CD4-positive, alpha-beta T cell treated with Interleukin-2 at 100 ng/mL for 4 hours (primary cell): ENCODE measurements at places on chromosomes 3 and 15.

GRCh38 chr3:136350557-136350956 is 100.4 kb downstream of the PCCB start:
- no peak for DNase-seq

- DNase-seq: no peak
Observed at GRCh38 chr15:37209041-37209363, 108.7 kb upstream of the MEIS2 start.

DNA sequence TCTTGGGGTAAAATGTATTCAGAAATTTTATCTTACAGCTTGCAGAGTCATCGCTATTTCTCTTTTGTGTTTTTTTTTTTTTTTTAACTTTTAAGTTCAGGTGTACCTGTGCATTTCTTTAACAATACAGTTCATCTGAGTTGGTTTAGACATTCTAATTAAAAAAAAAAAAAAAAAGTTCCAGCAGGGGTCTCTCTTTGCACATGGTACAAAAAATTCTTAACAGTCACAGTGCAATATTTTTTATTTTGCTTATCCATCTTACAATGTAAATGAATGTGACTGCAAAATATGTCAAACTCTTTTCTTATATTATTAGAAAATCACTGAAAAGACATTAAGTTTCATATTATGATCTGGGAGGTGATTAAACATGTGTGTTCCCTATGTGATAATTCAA is 47.5 kb upstream of the SLC9A9 start:
- no peak for DNase-seq

DNA sequence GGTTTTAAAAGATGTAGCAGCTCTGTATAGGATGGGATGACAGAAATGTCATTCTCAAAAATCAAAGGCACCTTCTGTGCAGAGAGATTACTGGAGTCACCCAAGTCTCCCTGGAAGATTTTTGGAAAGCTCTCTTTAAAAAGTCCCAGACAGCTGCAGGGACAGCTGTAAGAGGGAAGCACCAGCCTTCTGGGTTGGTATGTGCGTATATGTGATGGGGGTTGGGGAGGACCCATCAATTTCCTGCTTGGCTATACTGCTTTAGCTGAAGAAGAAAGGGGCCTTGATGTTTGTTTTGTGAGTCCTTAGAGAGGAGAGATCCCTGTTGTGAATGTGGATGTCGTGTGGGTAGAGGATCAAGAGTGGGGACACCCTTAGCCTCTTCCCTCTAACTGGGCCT is 5.4 kb upstream of the SEC11A start:
- no peak for DNase-seq

DNA sequence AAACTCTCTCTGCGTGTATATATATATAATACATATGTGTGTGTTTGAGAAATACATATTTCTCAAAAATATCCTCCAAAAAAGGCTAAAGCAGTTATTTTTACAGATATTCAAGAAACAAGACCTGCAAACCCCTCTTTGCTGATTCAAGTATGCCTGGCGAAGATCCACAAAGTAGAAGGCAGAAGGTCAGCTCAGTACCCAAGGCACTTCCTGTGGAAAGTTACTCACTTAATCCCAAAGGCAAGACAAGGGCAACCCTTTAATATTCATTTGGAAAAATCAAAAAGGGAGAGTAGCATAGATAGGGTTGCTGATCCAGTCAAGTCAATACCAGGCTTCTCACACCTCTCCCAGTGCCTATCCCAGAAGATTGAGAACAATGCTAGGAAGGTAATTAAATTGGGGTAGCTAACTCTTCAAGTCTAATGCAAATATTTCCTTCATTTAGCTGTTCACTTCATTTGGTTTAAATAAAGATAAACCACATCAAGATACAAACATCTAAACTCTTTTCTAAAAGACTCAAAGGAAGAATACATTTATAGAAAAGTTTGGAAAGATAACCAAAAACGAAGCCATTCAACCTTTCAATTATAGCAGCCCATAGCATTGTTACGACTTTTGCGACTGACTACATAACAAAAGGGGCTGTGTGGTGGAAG is 7.2 kb downstream of the COX17 start:
- no peak for DNase-seq

GRCh38 chr3:113105093-113105449 is 106.3 kb upstream of the BOC start:
- no peak for DNase-seq

GRCh38 chr15:97892167-97892938 is 68.2 kb upstream of the ARRDC4 start:
- no peak for DNase-seq

DNA sequence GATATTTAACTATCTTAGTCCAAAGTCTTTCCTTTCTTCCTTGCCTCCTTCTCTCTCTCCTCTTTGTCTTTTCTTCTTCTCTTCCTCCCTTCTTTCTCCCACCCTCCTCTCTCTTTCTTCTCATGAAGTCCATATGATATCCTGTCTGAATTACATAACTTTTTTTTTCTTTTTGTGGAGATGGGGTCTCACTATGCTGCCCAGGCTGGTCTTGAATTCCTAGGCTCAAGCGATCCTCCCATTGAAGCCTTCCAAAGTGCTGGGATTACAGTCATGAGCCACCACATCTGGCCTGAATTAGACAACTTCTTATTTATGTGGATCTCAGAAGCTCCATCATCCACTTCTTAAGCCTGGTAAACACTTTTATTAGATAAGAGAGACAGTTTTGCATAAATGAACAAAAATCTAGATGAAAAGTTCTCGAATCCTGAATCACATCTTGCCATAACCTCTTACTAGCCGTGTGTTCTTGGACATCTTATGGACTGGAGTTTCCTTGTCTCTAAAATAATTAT is 206.5 kb downstream of the LPP start:
- DNase-seq: no peak

DNA sequence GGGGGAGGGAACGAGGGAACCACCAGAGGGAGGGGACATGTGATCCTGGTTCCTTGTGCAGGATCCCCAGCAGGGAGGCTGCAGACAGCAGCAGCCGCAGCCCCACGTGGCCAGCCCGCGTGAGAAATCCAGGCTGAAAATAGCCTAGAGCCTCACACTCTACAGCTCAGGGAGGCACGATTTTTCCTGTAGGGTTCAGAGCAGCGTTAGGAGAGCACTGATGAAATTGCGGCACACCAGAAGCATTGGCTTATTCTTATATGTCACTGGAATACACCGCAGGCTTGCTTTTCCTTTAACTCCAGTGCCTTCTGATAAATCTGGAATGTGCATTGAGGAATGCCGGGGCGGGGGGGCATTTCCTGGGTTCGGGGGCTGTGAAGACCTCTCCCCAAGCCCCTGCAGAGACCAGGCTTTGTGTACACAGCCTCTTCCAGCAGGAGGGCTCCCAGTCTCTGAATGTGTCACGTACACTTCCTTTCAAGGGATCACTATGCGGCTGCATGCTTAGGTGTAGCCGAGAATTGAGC is 193.0 kb downstream of the ATP10A start:
- no peak for DNase-seq

DNA sequence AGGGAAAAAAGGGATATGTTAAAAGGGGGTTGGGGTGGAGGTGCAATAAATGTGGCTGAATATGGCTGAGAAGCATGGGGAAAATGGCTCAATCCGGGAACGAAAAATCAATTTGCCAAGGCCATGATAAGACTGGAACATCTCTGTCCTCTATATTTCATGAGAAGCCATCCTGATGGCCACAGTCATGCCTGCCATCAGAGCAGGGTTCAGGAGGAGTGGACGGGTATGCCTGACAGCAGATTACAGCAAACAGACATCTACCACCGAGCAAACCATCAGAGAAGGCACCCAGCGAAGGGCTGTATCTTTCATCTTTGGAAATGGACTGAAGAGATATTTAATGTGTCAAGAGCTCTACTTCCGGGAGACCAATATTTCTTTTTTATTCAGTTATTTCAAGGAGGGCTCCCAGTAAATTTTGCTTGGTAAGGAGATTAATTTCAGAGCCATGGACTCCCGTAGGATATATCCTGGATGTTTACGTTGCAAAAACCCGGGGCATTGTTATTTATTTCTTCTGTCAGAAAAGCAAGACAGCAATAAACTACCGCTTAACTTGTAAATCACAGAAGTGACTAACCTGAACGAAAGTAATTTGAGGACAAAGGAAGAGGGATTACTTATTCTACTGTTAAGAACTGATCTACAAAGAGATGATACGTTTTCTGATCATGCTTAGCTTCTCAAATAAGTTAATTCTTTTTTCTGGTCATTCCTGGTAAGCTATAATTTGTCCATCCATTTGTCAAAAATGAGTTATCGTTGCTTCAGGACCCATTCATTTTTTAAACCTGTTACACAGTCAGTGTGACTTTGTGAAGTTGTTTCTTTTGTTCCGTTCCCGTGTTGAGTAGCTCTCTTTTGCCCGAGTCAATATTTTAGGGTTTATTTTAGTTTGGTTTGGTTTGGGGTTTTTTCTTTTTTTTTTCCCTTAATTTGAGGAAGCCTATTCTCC is 80.6 kb upstream of the CHD2 start:
- DNase-seq: peak; percentile 29

GRCh38 chr3:15809313-15809712 is 11.5 kb upstream of the ANKRD28 start:
- DNase-seq: no peak

GRCh38 chr3:39910826-39911464 is 101.5 kb downstream of the MYRIP start:
- no peak for DNase-seq

DNA sequence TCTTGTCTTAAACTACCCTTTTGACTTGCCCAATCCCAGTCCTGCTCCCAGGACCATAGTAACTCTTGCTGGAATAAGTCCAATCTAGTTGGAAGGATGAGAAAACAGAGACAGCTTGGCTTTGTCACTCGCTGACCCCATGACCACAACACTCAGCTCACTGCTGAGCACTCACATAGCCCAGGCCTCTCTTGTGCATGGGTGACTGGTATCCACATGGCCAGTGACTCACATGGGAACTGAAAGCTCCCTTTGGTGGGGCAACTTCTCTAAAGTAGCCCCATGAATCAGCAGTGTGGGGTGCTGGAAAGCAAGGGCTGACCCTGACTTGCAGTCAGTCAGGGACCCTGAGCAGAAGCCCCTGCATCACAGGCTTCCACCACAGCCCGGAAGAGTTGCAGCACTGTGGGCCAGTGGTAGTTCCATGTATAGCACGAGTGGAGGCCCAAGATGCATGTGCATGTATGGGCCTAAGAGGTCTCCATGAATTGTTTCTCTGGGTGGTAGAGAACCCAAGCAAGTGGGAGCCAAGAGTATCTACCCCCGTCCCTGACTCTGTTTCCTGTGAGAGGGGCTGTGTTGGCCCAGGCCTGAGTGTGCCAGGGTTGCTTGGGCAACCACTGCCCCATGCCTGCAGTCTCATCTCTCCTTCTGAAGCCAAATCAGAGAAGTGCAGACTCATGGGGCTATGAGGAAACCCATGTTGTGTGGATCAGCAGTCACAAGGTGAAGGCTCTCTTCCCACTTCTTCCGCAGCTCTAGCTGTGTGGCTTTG is 62.1 kb upstream of the XCR1 start:
- DNase-seq: peak; percentile 29

DNA sequence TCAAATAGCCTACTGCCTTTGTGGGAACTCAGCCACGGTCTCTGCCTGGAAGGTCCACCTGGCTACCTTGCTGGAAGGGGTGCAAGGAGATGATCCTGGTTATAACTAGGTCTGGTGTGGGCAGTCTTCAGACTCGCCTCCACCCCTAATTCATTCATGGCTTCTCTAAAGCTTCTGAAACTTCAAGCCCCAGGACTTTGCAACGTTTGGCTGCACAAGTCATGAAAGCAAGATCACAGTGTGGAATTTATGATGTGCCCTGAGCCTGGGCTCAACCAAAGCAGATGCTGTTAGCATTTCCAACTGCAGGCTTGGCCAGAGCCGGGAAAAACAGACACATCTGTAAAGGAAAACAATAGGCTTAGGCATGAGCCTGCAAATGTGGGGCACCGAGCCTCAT is 200.4 kb upstream of the WNT5A start:
- DNase-seq: no peak

DNA sequence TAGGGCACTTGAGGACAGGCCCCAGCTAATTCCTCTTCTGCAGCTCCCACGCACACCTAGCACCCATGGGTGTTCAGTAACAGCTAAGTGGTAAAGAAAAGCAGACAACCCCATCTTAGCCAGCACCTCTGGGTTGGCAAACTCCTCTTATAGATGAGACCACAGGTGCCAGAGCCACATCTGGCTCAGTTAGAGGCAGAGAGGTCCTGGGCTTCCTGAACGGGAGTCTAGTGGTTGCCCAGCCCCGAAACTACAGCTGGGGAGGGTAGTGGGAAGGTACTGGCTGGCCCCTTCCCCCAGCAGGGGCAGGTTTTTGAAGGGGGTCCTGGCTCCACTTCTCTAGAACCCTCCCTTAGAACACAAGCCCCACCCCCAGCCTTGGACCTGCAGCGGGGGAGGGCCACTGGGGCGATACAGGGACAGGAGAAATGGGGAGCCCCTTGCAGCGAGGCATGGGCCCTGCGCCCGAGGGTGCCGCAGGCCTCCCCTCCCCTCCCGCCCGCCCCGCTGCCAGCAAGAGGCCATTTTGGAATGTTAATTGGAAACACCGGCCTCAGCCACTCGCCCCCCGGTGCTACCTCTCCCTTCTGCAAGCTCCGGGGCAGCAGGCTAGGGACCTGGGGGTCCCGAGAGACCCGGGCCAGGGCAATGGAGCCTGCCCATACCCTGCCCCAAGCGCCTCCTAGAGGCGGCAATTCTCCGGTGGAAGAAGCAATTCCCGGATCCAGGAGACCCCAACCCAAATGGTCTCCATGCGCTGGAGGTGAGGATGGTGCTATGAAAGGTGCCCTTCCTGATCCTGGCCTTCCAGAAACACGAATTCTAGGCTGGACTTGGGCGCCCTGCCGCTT is 1.5 kb downstream of the DUSP7 start:
- no peak for DNase-seq

- DNase-seq: no peak
Observed at GRCh38 chr15:100468285-100468684, 60.5 kb downstream of the CERS3 start.

GRCh38 chr3:110493438-110494092 is 578.1 kb upstream of the NECTIN3 start:
- no peak for DNase-seq

DNA sequence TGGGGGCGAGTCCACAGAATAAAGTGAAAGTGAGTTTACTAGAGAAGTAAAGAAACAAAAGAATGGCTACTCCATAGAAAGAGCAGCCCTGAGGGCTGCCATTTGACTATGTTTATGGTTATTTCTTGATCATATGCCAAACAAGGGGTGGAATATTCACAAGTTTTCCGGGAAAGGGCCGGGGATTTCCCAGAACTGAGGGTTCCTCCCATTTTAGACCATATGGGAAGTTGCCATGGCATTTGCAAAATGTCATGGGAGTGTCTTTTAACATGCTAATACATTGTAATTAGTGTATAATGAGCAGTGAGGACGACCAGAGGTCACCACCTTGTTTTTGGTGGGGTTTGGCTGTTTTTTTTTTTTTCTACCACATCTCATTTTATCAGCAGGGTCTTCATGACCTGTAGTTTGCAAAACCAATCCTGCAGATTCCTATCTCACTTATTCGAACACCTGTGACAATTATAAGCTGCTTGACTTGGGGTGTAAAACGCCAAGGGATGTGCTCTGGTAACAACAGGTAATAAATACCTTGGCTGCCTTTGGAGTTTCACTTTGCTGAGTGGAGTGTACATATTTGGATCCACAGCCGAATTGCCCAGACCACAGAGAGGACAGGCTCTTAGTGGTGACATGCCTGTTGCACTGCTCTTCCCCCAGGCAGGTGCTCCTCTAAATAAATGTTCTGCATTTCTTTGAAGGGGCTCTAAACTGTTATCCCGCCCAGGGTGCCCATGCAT is 43.6 kb downstream of the C2CD4B start:
- DNase-seq: peak; percentile 16

- no peak for DNase-seq
Observed at GRCh38 chr3:25573386-25574171, 91.1 kb downstream of the TOP2B start.
